Stimulated activated CD8-positive, alpha-beta memory T cell treated with anti-CD3 and anti-CD28 coated beads, Interleukin-2, amount 100 ng/mL, for 1 hour (primary cell): ENCODE measurements at places on chromosomes 16 and 17.

- no peak for DNase-seq
These were observed 621 bp downstream of the KCNJ2 start for GRCh38 chr17:70169709-70170597.

DNA sequence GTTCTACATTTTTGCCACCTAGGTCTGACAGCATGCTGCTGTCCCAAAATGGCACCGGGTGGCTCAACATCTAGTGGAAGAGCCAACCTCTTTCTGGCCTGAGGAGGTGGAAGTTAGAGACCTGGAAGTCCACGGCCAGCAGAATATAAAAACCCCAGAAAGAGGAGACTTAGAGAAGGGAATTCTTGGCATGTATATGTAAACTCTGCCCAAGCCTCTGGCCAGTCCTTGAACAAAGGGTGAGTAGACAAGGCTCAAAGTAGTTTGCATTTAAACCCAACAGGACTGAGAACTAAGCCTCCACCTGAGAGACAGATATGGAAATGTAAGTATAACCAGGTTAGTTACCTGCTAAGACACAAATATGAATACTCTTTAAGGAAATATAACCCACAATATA lies 210.3 kb downstream of the GRIN2A start:
- no peak for DNase-seq

DNA sequence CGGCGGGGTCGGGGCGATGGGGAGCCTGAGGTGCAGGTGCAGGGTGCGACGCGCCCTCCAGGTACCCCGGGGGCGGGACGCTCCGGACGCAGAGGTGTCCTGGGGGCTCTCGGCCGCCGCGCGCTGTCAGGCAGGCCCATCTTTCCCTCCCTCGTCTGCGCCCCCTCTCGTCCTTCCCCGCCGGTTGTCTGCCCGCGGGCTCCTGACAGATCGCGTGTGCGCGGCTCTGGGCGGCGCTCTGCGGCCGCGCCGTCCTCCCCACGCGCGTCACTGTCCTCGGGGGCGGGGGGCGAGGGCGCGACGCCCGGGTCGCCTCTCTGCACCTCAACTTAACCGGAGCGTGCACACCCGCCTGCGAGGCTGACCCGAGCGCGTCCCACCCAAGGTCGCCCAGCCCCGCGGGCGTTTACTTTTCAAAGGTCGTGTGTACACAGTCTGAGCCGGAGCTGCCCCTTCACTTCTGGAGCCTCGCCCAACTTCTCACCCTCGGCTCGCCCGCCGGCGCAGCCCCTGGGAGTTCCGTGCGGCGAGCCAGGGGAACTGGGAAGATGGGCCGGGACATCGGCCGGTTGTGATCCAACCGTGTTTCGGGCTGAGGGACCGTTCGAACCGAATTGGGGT lies 512 bp downstream of the AKAP1 start:
- peak; percentile 37 for DNase-seq

DNA sequence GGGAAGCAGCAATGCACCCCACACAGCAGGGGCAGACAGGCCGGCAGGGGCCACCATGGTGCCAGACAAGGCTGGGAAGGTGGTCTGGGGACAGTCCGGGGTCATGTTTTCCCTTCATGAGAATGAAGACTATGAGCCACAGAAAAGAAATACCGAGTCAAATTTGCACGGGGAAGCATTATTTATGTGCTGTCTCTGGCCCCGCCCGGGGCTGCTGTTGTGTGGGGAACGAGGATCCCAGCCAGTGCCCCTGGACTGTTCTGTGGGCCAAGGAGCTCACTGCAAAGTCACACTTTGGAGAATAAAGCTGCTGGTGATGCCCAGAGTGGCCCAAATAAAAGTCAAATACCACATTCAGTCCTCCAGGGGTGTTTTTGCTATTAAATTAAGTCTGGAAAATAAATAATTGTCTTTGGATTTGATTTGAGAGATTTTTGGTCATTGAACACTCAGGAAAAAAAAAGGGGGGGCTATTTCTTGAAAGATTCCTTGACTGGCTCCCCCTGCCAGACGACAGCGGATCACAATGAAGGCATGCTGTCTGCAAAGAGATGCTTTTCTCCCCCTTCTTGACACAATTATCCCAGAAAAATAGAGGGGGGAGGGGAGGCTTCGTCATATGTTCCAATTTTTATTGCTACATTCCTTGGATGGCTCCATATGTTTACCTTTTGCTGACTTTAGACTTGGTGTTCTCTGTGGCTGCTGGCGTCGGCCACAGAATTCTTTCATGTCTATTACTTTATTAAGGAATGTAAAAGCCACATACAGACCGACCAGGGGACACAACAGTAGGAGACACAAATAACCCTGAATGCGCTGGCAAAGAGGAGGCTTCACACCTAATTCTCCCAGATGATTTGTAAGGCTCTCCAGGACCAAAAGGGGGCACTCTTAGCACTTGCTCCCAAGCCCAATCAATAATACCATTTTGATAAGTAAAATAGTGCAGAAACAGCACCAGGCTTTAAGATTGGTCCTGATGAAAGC lies 27.1 kb upstream of the ANKFN1 start:
- no peak for DNase-seq

DNA sequence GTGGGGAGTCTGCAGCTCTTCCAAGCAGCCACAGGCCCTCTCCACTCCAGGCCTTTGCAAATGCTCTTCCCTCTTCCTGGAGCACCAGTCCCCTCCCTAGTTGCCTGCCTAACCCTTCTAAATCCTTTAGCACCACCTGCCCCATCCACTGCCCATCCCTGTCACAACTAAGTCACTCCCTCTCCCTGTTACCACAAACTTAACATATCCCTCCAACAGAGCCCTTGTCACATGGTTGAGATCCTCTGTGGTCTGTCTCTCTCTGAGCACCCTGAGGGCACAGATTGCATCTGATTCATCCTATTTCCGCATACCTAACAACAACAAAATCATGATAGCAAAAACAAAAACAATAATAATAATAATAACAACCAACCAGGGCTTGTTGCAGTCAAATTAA lies 11.0 kb upstream of the BEAN1 start:
- no peak for DNase-seq

GRCh38 chr17:75345514-75346167 lies 56.4 kb upstream of the SLC25A19 start:
- DNase-seq = no peak

- DNase-seq = no peak
These were observed 93.9 kb downstream of the STH start for GRCh38 chr17:46092991-46093390.
